ENCODE measurements at places on chromosomes 7 and 10. TPM values are rescaled to one million over a fixed set of nuclear protein-coding genes. Genes with fewer than 3 reads are reported as not detected.

Gene PRKG1
- total RNA-seq = not detected

Gene CYP3A4
- total RNA-seq = not detected

DNA sequence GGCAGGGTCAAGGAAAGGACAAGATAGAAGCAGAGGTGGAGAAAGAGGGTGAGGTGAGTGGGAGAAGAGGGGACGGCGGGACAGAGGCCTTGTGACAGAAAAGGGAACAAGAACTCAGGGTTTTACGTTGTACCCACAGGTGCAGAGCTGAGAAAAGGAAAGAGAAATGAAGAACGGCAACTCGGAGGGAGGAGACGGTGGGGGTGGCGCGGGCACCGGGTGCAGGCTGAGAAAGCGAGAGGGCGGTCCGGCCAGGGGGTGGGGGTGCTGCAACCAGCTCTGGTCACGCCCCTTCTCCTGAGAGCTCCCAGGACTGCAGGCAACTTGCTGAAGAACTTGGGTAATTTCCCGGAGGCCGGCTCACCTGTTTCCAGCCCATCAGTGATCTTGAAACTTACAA, 65.3 kb downstream of the CARD11 start:
- DNase-seq = peak; percentile 87

DNA sequence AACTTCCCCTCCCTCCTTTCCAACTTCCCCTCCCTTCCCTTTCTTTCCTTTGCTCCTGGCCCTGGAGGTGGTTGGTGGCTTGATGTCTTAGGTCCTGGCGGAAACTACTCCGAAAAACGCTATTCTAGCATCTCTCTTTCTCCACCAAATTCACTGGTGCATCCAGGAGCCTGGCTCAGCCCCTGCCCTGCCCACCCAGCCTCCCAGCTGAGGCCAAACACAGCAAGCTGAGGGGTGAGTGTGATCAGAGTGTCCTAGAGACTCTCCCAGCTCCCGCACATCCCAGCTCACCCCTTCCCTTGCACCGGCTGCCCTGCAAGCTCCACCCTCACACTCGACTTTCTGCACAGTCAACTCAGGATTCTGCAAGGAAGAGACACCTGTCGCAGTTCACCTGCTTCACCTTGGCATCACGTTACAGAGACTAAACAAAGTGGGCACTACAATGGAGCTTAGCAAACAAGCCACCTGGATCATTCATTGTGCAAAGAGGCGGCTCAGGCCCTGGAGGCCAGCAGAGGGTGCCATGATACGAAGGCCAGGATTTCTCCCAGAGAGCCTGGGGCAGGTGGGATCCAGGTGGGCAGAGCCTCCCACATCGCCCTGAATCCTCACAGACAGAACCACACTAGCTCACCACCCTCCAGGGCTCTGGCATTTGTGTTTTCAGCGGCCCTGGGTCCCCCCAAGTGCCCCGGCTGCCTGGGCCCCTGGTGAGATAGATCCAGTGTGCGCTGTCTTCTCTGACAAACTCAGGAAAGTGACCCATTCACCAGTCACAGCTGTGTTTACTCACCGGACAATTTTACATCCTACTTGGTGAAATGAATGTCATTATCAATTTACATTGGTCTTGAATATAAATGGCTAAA, 169.6 kb downstream of the TCERG1L start:
- no peak for DNase-seq

Gene TMEM270
- total RNA-seq = not detected

Gene CDHR3
- 0.79 TPM for total RNA-seq

GRCh38 chr10:29951441-29951931, 107.9 kb downstream of the JCAD start:
- DNase-seq = no peak

Gene LEP
- not detected for total RNA-seq

Gene PLAC9
- not detected for total RNA-seq

DNA sequence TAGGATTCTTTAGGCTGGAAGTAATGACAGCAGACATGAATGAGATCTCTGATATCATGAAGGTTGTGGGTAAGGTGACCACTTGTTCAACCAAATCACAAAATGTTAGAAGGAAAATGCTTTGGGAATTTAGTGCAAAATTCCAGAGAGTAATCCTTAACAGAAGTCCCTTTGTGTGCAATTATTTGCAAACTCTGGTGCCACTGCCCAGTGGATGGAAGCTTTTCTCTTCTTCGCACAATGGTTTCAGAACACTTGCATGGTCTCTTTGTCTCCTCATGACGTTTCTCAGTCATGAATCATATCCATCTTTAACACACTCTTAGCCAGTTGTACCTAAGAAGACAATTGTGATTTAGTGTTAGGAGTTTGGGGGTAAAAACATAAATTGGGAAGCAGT, 570.4 kb upstream of the ANKRD30A start:
- no peak for DNase-seq

DNA sequence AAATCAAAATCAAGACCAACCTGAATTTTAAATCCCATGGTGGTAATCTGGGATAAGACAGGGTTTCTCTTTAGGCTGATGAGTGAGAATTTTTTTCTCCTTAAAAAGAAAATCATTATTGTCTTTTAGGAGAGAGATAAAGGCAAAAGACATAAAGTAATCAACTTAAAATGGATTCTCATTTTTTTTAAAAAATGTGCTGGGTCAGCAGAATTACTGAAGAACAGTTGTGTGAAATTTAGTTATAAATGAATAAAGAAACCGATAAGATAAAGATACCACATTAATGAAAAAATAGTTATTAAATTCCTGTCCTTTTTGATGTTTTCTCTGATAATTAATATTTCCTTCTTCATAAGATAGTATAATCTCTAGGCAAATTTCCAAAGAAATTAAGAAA, 161.3 kb upstream of the YAE1 start:
- DNase-seq = no peak

- DNase-seq = no peak
These were observed 18.3 kb downstream of the SGMS1 start for GRCh38 chr10:50605269-50605950.

Gene ANKRD61
- total RNA-seq = not detected

All from activated T-cell treated with anti-CD3 and anti-CD28 coated beads, Interleukin-2, amount 50 U/mL, for 72 hours (primary cell).